Activated CD4-positive, alpha-beta T cell treated with anti-CD3 and anti-CD28 coated beads, Interleukin-2, amount 10 ng/mL, durations not matched to agents 7 days and 5 days (primary cell): ENCODE measurements at places on chromosomes 2 and 18. TPM values are rescaled to one million over a fixed set of nuclear protein-coding genes. Genes with fewer than 3 reads are reported as not detected.

The TOGARAM2 gene
- total RNA-seq: 3.7 TPM

The LCLAT1 gene
- 24.6 TPM for total RNA-seq

The ZNF24 gene
- total RNA-seq: 46.9 TPM

The SPC25 gene
- total RNA-seq: 52.2 TPM

The GALNT1 gene
- total RNA-seq: 31.9 TPM

The NT5C1B gene
- not detected for total RNA-seq
